Spinal cord (tissue), 10 donors: ENCODE measurements at places on chromosomes 6 and 20. TPM values are rescaled to one million over a fixed set of nuclear protein-coding genes. Genes with fewer than 3 reads are reported as not detected.

The GPLD1 gene
- total RNA-seq, result 7.7 TPM

The RSPO3 gene
- 4.0 TPM for total RNA-seq

GRCh38 chr6:75735491-75736186 lies 13.4 kb upstream of the MYO6 start:
- no peak overlapping the region for H3K4me3 ChIP-seq
- no peaks in the 10 kb centered on the region for H3K4me1 ChIP-seq
- no peaks in the 10 kb centered on the region for H3K36me3 ChIP-seq
- H3K27me3 ChIP-seq, result no peaks in the 10 kb centered on the region
- H3K27ac ChIP-seq, result no peak overlapping the region

DNA sequence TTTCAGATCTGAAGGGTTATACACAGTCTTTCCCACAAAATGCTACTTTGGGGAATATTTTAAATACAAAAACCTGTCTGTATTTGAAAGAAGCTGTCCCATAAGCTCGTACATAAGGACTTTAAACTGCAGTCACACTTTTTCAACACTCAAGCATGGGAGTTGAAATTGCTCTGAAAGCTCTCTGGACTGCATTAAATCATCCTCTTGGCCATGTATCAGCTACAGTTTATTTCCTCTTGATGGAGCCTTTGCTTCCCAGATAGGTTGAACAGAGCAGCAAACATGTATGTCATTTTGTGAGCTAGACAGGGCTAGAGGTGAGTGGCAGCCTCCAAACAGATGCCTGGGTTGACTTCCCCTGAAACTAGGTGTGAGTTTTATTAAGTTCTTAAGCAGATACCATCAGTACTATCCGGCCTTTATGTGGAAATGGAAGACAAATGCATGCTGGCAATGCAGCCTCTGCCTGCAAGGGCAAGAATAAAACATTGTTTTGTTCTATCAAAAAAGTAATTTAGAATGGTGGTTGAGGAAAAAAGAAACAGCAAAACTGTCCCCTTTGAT lies 105.9 kb upstream of the ENPP5 start:
- no peaks in the 10 kb centered on the region for H3K36me3 ChIP-seq
- no peak overlapping the region for H3K4me3 ChIP-seq
- H3K27me3 ChIP-seq, result no peaks in the 10 kb centered on the region
- DNase-seq, result no peak
- no peaks in the 10 kb centered on the region for H3K4me1 ChIP-seq

GRCh38 chr6:151240036-151240685 lies 394 bp downstream of the AKAP12 start:
- peak; percentile 71 for DNase-seq
- no peaks in the 10 kb centered on the region for H3K27me3 ChIP-seq
- peaks cover 11% of the 10 kb centered on the region for H3K4me1 ChIP-seq
- H3K36me3 ChIP-seq, result no peaks in the 10 kb centered on the region

GRCh38 chr6:32444433-32444832 lies 4.7 kb downstream of the HLA-DRA start:
- no peaks in the 10 kb centered on the region for H3K27me3 ChIP-seq
- no peak for DNase-seq
- no peaks in the 10 kb centered on the region for H3K4me1 ChIP-seq
- no peak overlapping the region for H3K27ac ChIP-seq

The DUSP15 gene
- 13.3 TPM for total RNA-seq

DNA sequence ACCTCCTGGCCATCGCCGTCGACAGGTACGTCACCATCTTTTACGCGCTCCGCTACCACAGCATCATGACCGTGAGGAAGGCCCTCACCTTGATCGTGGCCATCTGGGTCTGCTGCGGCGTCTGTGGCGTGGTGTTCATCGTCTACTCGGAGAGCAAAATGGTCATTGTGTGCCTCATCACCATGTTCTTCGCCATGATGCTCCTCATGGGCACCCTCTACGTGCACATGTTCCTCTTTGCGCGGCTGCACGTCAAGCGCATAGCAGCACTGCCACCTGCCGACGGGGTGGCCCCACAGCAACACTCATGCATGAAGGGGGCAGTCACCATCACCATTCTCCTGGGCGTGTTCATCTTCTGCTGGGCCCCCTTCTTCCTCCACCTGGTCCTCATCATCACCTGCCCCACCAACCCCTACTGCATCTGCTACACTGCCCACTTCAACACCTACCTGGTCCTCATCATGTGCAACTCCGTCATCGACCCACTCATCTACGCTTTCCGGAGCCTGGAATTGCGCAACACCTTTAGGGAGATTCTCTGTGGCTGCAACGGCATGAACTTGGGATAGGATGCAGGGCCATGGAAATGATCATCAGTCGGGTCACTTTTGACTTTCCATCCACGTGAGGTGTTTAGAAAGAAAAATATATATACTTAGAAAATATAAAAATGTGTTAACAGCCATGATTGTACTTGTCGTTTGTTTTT lies 868 bp downstream of the MC3R start:
- peaks cover 8% of the 10 kb centered on the region for H3K27me3 ChIP-seq
- H3K4me1 ChIP-seq, result no peaks in the 10 kb centered on the region
- H3K4me3 ChIP-seq, result no peak overlapping the region
- H3K36me3 ChIP-seq, result no peaks in the 10 kb centered on the region

DNA sequence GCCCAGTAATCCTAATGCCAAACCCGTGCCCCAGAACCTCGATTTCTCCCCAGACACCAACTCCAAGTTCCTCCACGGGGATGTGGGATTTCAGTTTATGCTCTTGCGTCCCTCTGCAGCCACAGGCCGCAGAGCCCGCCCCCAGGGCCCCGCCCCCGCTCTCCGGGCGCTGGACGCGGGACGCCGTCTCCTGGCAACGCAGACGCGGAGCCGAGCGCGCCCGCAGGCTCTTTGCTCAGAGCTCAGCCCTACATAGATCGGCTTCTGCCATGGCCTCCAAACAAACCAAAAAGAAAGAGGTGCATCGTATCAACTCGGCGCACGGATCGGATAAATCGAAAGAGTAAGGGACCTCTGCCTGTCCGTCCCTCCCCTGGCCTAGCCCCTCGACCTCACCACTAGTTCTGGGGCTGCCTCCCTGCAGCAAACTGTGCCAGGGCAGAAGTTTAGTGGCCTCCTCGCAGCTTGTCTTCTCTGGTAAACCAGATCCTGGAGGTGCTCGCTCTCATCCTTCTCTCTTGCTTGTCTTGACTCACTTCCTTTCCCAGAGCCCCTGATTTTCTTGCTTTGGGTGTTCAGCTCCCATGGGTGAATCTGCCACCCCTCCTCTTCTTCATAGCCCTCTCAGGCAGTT lies at the start of gene ADGB:
Gene ADGB, plus strand, starts transcription at position 201 of the 634 bp plus-strand sequence. Its CDS starts 69 bp downstream, at position 270.
- H3K27me3 ChIP-seq, result no peaks in the 10 kb centered on the region
- peak; percentile 17 for DNase-seq
- no peak within 1 kb of the TSS for H3K27ac ChIP-seq
- peak within 1 kb of the TSS; percentile 38 for H3K4me3 ChIP-seq
- no peaks in the 10 kb centered on the region for H3K36me3 ChIP-seq
- H3K4me1 ChIP-seq, result peaks cover 5% of the 10 kb centered on the region

DNA sequence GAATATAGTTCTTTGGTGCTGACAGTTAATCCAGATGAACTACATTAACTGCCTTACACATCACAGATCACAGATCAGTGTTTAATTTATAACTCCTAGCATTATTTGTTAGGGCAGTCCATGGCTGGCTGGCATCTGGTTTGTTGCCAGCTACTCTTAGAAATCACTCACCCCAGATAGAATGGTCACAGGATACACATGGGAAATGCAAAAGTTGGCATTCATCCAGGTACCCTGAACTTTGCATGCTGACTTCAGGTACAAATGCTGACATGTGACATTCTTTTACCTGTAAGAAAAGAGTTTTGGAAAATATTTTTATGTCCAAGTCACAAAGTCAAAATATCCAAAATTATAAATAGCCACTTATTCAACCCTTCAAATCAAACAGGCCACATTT lies 20.2 kb downstream of the FBXL4 start:
- H3K4me3 ChIP-seq, result no peak overlapping the region
- no peaks in the 10 kb centered on the region for H3K36me3 ChIP-seq
- no peaks in the 10 kb centered on the region for H3K27me3 ChIP-seq
- H3K27ac ChIP-seq, result no peak overlapping the region
- H3K4me1 ChIP-seq, result no peaks in the 10 kb centered on the region

GRCh38 chr20:63497946-63498935 lies 642 bp downstream of the EEF1A2 start:
- peak overlapping the region; percentile 21 for H3K4me3 ChIP-seq
- DNase-seq, result no peak
- H3K27ac ChIP-seq, result no peak overlapping the region
- H3K4me1 ChIP-seq, result peaks cover 64% of the 10 kb centered on the region
- H3K36me3 ChIP-seq, result peaks cover 48% of the 10 kb centered on the region
- H3K27me3 ChIP-seq, result peaks cover 15% of the 10 kb centered on the region

DNA sequence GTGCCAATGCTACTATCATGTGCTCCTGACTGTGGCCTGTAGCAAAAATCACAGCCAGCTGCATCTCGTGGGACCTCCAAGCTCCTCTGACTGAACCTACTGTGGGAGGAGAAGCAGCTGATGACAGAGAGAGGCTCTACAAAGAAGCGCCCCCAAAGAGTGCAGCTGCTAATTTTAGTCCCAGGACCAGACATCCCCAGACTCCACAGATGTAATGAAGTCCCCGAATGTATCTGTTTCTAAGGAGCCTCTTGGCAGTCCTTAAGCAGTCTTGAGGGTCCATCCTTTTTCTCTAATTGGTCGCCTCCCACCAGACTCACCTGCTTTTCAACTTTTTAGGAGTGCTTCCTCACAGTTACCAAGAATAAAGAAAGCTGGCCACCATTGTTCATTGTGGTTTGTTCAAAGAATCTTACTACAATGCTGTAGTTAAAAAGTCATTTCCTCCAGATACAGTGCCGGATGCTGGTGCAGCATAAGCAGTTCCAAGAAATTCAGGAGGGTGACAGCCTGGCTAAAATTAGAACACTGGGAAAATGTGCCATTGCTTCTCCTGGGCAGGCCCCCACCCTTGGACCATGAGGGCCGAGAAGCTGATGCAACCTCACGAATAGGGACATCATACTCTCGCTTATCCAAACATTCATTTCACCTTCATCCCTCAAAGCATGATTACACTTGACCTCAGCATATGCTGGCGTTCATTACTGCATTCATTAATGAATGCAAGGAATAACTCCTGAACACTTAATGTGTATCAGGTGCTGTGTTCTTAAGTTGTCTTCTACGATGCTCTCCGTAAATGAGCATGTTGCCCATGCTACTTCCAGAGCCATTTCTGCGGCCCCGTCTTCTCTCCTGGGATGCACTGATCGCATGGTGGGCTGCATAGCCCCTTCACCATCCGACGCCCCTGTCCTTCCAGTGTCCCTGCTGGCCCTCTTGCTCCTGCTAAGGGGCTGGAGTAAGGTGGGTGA lies 66.4 kb downstream of the LY86 start:
- H3K27me3 ChIP-seq, result no peaks in the 10 kb centered on the region
- H3K36me3 ChIP-seq, result no peaks in the 10 kb centered on the region
- no peak overlapping the region for H3K4me3 ChIP-seq
- peaks cover 9% of the 10 kb centered on the region for H3K4me1 ChIP-seq
- no peak for DNase-seq

DNA sequence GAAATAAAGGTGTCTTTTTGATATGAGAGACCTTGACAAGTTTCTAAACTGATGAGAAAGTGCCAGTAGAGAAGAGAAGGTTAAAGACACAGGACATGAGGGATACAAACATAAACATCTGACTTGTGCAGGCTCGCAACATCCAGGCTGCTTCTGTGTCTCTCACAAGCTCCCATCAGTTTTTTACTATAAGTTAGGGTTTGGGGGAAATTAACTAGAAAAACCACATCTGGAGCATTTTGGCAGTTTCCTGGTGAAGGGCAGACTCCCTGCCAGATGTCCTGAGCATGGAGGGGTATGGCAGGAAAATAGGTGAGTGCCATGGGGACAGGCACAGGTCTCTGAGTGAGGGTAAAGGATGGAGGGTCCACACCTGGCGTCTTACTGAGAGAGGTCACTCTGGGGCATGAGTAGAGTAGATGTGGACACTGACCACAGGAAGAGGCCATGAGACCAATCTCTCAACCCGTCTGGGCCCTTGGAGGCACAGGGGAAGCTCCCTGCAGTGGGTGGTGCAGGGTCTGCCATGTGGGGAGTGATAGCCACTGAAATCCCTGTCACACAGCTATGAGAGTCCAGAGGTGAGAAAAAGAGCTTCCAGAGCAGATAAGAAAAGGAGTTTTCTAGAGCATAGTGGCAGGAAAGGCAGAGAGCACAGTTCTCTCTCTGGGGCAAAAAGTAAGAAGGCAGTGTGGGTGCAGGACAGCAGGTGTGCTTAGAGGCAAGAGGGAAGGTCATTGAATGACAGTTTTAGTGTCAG lies 193.3 kb upstream of the SYNDIG1 start:
- no peaks in the 10 kb centered on the region for H3K36me3 ChIP-seq
- no peak for DNase-seq
- H3K27me3 ChIP-seq, result no peaks in the 10 kb centered on the region
- no peak overlapping the region for H3K4me3 ChIP-seq
- no peaks in the 10 kb centered on the region for H3K4me1 ChIP-seq

- DNase-seq, result no peak
- no peaks in the 10 kb centered on the region for H3K36me3 ChIP-seq
- no peaks in the 10 kb centered on the region for H3K4me1 ChIP-seq
- H3K4me3 ChIP-seq, result no peak overlapping the region
- no peaks in the 10 kb centered on the region for H3K27me3 ChIP-seq
These were observed 52.2 kb downstream of the TPBG start for GRCh38 chr6:82415820-82416219.

GRCh38 chr6:140058863-140059262 lies 684.4 kb upstream of the CITED2 start:
- H3K36me3 ChIP-seq, result no peaks in the 10 kb centered on the region
- H3K27ac ChIP-seq, result no peak overlapping the region
- no peaks in the 10 kb centered on the region for H3K27me3 ChIP-seq
- no peak overlapping the region for H3K4me3 ChIP-seq
- H3K4me1 ChIP-seq, result no peaks in the 10 kb centered on the region
- DNase-seq, result no peak

DNA sequence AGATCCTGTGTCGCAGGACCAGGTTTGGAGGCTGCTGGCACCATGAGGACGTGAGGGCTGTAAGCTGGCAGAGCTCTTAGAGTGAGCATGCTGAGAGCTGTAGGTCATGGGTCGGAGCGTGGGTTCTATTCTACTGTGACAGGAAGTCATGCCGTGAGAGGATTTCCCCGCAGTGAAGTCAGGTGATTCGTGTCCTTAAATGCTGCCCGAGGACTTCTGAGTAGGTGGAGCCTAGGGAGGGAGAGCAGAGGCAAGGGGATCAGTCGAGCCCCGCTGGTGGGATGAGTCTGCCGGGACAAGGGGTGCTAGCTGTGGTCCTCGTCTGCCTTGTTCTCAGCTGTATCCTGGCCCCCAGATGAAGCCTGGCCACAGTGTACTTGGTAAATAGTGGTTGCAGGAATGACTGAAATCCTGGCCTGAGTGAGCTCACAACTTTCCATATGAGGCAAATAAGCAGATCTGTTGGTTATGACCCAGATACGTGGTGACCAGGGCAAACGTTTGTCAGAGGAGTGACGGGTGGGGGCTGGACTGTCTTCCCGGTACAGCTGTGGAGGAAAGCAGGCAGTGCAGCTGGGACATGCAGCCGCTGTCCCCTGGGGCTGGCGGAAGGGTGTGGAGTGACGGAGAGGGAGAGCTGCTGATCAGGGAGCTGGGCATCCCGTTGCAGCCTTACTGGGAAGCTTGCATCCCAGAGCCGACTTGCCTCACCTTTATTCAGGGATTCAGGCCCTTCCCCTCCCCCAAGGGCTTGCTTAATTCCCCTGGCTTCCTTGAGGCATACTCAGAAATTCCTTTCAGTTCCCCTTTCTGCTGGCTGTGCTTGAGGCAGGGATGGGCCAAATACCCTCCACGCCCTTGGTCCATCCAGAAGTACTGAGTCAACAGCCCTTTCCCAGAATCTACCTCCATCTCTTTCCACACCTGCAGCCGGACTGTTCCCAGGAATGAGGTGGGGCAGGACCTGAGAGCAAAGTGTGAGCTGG lies 250.9 kb upstream of the RREB1 start:
- peaks cover 12% of the 10 kb centered on the region for H3K4me1 ChIP-seq
- no peak overlapping the region for H3K4me3 ChIP-seq
- H3K27ac ChIP-seq, result no peak overlapping the region
- DNase-seq, result no peak
